ENCODE measurements at places on chromosomes 7 and 10.

DNA sequence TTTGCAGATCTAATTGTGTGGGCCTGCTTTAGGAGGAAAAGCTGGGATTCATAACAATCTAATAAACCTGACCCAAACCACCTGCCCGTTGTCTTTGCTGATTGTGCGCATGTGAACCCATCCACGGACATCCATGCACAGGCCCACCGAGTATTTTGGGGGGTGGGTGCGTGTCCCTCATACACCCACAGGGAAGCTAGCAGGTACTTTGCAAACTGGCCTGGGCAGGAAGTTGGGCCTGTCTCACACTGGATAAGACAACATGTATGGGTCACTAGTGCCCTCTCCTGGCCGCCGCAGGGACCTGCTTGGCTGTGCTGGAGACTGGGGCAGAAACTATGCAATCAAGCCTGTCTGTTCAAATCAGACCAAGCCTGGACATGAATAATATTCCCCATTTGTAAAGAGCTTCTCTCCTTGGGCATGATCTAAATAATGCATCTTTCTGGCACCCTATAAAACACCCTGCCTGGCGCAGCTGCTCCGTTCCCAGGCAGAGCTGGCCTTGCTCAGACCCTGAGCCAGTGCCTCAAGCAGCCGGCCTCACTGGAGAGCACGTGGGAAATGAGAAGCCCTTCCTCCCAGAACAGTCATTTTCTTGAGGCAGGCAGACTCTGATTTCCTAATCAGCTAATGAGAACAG lies 15.8 kb downstream of the ECHDC3 start:
- DNase-seq: peak; percentile 46

DNA sequence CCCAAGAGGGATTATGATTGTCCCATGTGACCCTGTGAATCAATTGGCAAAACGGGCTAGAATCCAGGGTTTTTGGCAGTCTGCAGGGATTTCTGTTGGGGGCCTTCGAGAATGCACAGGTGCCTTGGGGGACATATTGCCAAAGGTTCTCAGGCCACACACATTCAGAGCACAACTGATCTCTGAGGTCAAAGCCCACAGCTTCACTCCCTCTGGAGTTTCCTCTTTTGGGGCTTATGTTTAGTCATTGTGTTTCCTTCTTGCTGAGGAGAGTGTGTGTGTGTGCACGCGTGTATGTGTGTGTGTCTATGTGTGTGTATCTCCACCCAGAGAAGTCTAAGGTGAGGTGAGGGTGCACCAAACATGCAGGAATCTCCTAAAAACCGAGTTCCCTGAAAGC lies 8.8 kb downstream of the PPIF start:
- DNase-seq: no peak

GRCh38 chr7:54810401-54810800 lies 51.4 kb upstream of the SEC61G start:
- DNase-seq: no peak

DNA sequence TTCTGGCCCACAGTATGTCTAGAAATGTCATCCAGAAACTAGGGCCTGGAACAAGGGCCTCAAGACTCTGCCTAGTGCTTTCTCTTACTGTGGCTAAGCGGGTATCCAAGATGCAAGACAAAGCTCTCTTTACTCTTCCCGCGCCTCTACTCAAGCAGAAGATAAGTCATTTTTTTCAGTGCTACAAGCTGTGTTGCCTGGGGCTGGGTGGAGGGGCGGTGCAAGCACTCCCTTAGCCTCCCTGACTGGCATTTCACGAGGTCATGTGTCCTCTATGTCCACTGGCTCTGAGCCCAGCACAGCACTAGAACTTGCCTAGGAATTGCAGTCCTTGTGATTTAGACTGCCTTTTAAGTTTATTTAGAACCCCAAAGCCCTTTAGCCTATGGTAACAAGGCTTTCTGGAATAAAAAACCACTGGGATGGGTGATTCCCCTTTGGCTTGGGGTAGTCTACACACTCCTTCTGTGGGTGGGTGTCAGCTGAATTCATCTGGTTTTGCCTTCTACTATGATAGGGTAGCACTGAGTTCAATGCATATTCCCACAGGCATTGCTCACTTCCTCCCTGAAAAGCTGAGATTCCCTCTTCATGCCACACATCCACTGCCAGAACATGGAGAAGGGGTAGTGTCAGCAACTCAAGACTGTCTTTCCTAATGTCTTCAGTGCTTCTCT lies 371.8 kb upstream of the KCND2 start:
- no peak for DNase-seq

DNA sequence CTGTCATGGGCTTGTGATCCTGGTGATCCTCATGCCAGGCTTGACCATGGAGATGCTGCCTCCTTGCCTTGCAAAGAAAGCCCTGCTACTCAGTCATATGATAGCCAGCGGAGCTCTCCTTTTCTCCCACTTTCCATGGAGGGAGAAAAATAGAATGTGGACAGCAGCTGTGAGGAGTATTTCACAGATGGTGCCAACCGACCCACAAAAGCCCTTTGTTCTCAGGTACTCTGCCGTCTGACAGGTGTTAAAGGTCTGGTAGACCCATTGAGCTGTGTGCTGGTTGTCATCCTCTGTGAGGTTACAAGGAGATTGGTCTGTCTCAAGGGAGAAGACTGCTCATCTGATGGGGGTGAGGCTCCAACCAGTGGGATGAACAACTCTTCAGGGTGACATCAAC lies 29.5 kb upstream of the COBL start:
- DNase-seq: no peak
